Activated CD8-positive, alpha-beta memory T cell treated with anti-CD3 and anti-CD28 coated beads for 24 hours (primary cell): ENCODE measurements at places on chromosomes 1 and 21.

DNA sequence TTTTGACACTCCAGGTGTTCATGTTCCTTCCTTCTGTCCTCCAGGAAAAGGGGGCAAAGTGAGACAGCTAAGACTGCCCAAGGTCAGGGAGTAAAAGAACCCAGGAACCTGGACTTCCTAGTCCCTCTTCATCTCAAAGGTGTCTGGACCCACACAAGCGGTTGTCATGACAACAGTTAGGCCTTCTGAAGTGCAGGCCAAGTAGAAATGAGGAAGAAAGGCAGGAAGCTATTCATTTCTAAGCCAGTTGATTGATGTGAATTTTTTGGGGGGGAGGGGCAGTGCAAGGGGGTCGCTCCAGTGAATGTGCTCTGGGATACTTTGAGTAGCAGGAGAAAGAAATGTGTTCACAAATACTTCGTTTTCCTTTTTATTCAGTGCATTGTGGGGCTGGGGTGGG is 114.3 kb downstream of the NAV1 start:
- no peak for DNase-seq

DNA sequence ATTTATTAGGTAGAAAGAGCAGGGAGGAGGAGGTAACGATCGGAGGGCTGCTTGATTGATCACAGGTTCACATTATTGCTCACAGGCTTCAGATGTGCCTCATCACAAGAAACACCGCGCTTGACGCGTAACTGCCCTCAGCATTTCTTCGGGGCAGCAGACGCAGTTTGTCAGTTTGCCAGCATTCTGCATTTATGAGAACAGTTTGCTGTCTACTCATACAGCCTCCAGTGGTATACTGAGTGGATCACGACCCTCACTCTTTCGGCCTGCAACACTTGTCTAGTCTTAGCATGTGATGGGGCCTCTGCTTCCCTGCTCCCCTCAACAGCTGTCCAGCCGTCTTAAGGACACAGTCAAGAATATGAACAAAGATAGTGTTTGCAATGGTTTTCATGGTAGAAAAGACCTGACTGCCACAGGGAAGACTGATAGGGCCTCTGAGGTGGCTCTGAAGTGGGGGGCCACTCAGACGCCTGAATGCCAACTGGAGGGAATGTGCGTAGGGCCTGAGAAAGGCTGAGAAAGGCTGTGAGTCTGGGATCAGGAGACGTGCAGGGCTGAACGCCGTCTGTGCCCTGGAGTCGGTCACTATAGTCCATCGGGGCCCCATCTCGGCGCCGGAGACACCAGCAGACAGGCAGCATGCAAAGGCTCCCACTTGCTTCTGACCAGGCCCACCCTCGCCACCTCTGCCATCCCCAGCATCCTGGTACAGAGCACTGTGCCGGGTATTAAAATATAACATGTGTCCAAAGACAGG is 45.0 kb downstream of the UBE2G2 start:
- DNase-seq, result no peak

GRCh38 chr1:150484431-150484830 is 2.8 kb upstream of the TARS2 start:
- DNase-seq, result no peak

GRCh38 chr1:183970516-183971300 is 66.8 kb downstream of the COLGALT2 start:
- no peak for DNase-seq

DNA sequence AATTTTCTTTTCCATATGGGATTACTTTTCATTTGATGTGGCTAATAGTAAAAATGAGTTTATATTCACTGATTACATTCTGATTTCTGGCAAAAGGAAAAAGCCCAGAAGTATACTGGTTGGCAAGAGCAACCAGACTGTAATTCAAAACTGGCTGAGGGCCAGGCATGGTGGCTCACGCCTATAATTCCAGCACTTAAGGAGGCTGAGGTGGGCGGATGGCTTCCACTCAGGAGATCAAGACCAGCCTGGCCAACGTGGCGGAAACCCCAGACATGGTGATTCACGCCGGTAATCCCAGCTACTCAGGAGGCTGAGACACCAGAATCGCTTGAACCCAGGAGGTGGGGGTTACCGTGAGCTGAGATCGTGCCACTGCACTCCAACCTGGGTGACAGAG is 14.5 kb downstream of the SYT11 start:
- no peak for DNase-seq

DNA sequence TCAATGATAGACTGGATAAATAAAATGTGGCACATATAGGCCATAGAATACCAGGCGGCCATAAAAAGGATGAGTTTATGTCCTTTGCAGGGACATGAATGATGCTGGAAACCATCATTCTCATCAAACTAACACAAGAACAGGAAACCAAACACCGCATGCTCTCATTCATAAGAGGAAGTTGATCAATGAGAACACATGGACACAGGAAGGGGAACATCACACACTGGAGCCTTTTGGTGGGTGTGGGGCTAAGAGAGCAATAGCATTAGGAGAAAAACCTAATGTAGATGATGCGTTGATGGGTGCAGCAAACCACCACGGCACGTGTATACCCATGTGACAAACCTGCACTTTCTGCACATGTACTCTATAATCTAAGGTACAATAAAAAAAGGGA is 883.4 kb upstream of the PRMT6 start:
- DNase-seq, result no peak

DNA sequence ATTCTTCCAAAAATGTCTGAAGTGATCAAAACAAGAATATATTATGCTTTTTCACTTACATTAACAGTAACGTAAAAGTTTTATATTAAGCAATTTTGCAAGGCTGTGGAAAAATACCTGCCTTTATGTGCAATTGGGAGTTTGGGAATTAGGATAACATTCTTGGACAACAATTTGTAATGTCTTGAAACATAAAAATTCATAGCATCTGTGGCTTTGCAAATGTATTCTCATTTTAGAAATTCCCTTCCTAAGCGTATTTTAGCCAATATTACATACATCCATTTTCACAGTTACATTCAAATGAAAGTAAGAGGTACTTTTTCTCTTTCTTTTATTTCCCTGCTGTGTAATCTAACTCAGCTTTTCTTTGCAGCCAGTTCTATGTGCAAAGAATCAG is 13.4 kb upstream of the CFH start:
- DNase-seq, result no peak

DNA sequence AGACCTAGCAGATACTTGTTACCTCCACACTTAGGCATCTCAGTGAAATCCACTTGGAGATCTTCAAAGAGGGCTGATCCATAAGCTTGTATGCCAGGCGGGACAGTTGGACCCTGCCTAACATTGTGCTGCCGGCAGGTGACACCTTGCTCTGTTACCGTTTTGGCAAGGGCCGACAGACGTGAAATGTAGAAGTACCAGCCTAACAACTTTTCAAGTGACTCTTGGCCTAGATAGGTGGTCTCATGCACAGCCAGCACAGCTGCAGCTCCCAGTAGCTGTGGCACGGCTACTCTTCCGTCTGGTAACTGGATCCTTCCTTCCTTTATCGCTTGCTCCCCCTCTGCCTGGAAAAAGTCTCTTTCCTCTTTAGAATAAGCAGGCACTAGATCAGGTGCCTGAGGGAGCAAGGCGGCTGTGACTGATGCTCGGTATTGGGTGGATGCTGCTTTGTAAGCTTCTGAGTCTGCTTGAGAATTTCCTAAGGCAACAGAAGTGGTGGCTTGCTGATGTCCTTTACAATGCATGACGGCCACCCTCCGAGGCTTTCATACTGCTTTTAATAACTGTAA is 713.5 kb downstream of the AMY1C start:
- DNase-seq, result no peak

DNA sequence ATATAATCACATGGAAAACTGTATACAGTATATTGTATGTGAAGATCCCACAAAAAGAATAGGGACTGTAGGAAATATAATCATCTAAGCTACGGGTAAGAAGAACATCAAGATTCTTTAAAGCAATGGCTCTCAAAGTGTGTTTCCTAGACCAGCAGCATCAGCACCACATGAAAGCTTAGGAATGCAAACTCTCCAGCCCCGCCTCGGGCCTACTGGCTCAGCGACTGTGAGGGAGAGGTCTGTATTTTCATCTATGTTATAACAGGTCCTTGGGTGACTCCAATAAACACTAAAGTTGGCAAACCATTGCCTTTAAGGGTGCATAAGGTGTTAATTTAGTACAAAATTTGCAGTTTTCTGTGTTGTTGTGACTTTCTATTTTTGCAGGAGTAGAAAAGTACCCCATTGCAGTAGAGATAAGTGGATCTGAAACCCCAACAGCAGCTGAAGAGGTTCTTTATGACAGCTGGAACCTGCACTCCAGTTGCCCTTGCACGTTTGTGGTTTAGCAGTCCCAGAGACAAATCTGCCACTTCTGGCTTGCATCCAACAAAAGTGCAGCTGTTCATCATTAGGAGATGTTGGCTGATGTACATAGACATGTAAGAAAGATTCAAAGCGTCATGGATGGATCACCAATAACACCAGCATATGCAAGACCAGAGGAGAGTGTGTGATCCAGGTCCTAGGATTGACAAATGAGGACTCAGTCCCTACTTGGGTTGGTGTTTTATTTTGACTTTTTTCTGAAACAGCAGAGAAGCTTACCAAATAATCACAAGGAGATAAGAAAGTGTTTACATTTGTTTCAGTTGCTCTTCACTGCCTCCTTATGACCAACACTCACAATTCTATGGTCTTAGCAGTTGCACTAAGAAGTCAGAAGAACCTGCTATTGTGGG is 15.9 kb upstream of the IFNAR1 start:
- no peak for DNase-seq

GRCh38 chr1:172229942-172230341 is 190.5 kb upstream of the C1orf105 start:
- DNase-seq, result no peak

DNA sequence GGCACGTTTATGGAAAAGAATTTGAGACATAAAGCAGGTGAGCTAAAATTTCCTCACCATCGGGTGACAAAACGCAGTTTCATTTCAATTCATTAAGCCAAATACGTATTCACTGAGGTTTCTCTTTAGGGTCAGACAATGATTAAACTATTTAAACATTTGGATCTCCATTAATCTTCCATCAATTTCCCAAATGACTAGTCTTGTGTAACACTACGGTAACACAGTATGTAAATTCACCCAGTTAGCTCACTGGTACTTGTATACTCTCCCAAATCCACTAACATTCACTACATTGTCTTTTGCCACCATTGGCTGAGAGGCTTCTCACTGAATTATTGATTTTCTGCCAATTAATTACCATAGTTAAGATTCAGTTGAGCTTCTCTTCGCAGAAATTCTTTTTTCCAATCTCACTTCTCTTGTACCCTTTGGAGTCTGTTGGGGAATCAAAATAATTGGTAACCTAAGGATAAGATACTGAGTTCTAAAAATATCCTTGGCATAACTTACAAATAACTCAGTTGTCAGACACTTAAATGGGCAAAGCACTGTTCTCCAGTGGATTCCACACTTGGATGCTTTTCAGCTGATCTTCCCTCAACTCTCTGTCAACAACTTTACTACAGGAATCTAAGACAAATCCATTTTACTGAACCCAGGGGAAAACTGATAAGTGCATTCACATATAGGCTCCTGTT is 40.7 kb downstream of the SIPA1L2 start:
- DNase-seq, result no peak

GRCh38 chr1:99644279-99645004 is 1.5 kb upstream of the PALMD start:
- no peak for DNase-seq

DNA sequence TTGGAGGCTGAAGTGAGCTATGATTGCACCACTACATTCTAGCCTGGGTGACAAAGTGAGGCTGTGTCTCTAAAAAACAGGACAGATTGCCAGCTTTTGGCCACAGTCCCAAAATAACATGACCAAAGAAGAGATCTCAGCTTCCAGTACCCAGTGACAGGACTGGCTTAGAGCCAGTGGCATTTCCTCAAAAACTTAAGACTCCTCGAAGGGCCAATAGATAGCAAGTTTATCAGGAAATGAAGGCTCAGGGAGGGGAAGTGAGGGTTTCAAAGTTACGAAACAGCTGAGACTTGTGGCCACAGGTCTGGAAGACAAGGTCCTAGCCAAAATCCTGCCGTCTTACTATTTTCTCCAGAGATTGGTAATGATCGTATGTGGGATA is 6.3 kb upstream of the TMEM39B start:
- DNase-seq, result no peak

DNA sequence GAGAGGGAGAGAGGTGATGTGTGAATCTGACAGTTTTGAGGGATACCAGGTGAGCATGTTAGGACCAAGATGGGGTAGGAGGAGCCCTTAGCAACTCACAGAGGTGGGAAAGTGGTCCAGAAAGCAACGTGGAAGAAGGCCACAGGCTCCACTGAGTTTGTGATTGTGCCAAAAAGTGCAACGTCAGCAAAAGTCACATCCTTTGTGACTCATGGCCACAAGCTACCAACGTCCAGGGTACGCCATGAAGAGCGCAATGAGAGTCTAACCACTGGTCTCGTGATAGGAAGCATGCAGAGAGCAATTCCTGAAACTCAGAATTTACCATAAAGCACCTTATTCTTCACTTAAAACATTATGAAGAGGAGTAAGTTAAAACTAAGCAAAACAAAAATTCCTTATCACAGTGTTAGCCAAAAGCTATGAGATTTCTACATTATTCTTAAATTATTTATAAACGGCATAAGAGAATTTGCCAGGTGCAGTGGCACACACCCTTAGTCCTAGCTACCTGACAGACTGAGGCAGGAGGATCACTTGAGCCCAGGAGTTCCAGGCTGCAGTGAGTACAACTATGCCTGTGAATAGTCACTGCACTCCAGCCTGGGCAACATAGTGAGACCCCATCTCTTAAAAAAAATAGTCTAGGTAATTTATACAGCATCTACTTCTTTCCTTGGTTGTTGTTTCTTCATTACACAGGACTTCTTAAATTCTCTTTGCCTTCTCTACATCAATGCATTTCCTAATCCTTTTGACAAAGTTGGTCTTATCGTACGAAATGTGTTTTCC is 55.2 kb downstream of the COLGALT2 start:
- no peak for DNase-seq

- no peak for DNase-seq
Observed at GRCh38 chr1:172496678-172497077, 36.3 kb upstream of the SUCO start.

GRCh38 chr1:168726281-168726680 is 2.7 kb downstream of the DPT start:
- no peak for DNase-seq

GRCh38 chr21:38869946-38870345 is 64.2 kb downstream of the ETS2 start:
- no peak for DNase-seq
